ENCODE measurements at places on chromosomes 6 and 20.

DNA sequence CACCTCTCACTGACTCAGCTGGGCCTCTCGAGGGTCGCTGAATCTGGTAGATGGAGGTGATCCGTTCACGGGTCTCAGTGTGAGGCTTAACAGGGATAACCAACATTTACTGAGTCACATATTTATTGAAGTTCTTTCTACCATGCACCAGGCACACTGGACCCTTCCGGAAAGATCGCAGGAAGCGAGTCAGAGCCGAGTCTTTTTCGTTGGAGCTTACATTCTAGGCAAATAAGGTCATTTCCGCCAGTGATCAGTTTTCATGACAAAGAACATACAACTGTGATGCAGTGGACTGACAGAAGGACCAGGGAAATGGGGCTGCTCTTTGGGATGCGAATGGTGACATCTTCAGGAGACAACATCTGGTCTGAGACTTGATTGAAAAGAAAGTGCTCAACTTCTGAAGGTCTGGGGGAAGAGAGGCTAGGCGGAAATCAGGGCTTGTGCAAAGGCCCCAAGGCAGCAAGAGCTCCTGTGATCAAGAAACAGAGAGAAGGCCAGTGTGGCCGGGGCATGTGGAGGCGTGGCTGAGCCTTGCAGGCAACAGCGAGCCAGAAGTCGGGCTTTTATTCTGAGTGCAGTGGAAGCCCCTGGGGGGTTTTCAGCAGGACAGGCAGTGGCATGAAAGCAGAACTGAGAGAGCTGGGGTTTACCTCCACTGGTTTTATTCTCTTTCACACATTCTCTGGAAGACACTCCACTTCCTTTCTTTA, 56.7 kb downstream of the APCDD1L start:
- DNase-seq = no peak

- no peak for DNase-seq
Observed at GRCh38 chr6:32397252-32397920, 9.6 kb downstream of the BTNL2 start.

DNA sequence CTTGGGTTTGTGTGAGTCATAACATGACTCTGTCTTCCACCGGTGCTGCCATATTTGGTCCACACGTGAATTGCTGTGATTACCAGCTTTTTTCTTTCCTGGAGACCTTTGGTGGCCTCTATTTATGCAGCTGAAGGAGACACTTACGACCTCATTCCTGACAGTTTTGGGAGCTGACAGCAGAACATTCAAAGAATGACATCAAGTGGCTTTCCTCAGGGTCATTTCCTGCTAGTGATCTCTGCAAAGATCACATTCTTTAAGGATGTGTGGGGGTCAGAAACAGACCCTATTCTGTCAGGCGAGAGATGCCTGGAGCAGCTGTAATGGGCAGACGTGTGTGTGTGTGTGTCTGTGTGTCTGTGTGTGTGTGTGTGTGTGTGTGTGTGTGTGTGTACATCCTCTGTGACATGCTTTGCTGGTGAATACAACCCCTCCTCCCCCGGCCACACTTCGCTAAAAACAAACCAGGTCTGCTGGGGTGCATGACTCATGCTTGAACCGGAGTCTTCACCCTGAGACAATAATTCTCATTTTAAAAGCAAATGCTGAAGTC, 115.6 kb downstream of the TMEM170B start:
- DNase-seq = peak; percentile 11

GRCh38 chr6:145349950-145350510, 385.3 kb downstream of the EPM2A start:
- no peak for DNase-seq

GRCh38 chr6:89111933-89112332, 5.9 kb downstream of the SRSF12 start:
- DNase-seq = no peak

- DNase-seq = no peak
Observed at GRCh38 chr6:12962529-12962928, 246.0 kb downstream of the PHACTR1 start.

DNA sequence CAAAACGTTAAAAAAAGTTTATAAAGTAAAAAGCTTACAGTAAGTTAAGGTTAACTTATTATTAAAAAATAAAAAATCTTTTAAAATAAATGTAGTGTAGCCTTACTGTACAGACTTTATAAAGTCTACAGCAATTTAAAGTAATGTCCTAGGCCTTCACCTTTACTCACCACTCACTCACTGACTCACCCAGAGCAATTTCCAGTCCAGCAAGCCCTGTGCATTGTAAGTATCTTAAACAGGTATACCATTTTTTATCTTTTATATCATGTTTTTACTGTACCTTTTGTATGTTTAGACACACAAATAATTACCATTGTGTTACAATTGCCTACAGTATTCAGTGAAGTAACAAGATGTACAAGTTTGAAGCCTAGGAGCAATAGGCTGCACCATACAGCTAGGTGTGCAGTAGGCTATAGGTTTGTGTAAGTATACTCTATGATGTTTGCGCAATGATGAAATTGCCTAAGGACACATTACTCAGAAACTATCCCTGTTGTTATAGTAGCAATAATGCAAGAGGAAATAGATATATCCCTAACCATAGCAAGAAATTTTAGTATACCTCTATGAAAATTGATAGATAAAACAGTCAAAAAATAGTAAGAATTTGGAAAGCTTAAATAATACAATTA, 39.5 kb downstream of the FBXO5 start:
- DNase-seq = no peak

DNA sequence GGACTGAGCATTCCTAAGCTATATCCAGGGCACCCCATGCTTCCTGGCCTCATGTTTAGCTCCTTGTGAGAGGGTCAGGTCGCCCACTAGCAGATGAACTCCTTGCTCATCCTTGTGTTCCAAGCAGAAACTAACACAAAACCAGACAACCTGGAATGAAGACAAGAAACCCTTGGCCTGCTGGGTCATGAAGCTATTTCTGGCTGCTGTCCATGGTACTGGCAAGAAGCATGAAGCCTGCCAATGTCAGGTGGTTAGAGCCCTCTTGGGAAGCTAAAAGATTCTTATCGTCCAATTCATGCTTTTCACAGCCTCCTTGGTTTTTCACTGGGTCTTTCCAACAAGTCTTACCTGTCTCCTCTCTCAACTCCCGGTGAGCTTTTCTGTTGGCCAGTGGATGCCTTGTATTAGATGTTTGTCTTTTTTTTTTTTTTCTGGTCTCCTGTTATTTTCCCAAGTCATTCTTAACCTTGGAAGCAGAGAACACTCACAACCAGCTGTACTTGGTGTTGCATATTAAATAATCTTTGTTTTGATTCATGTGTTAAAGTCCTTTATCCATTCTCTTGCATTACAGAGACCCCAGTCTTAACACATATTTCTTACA, 180.3 kb downstream of the ANKRD60 start:
- DNase-seq = no peak

DNA sequence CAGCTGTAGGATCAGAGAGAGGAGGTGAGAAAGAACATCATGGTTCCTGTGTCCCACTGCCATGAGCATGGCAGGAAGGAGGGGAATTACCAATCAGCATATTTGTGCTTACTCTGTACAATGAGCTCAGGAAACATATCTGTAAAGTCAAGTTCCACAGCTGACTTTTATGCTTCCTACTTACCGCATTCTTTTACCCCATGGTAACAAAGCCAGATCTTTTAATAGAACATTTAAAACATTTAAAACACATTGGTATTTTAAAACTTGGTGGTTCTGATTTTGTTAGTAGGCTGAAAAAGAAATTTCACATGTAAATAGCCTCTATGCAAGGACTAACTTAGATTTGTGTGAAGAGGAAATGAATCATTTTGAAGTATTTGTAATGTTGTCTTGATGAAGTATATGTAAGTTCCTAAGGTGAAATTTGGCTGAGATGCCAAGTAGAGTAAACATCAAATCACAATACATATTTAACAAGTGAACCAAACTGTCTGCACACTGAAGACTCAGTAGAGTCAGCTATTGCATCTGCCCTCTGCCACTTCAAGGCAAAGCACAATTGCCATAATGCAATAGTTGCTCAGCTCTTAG, 114.7 kb downstream of the GJA10 start:
- DNase-seq = no peak

DNA sequence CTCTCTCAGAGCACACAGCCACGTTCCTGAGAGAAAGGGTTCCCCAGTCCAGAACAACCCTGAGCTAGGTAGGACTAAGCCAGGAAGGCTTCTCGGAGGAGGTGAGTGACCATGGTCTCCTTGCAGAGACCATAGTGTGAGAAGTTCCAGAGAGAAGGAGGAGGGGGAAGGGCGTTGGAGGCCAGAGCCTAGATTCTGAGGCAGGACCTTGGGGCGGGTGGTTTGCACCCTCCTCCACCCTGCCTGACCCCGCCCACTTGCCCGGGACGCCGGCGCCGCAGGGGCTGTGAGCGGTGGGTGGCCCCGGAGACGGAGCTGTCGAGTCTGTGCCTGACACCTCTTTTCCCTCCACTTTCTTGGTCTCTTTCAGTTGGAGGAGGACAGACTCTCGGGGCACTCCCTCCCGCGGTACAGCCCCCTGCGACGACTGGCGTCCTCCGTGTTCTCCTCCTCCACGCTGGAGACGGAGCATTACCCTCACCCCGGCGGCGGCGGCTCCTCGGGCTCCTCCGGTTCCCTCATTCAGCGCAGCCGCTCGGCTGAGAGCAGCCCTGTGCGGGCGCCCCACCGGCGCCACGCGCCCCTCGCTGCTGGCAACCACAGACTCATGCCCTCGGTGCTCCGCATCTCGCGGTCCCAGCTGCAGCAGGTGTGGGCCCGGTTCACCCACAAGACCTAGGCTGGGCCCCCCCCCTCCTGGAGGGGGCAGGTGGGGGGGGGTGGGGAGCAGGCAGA, 26.2 kb downstream of the TTBK1 start:
- peak; percentile 35 for DNase-seq

- no peak for DNase-seq
Observed at GRCh38 chr6:42459888-42460287, 8.2 kb upstream of the TRERF1 start.

GRCh38 chr6:105511639-105512038, 108.8 kb upstream of the PREP start:
- no peak for DNase-seq

DNA sequence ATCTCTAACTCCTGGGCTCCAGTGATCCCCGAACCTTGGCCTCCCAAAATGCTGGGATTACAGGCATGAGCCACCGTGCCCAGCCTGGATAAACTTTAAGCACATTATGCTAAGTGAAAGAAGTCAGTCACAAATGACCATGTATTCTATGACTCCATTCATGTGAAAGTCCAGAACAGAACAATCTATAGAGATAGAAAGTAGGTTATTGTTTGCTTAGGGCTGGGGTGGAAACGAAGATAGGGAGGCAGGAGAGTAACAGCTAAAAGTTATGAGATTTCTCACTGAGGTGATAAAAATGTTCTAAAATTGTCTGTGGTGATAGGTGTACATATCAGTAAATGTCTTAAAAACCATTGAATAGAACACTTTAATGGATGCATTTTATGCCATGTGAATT, 40.9 kb upstream of the CITED2 start:
- no peak for DNase-seq

GRCh38 chr6:169794317-169795055, 43.1 kb downstream of the ERMARD start:
- no peak for DNase-seq

DNA sequence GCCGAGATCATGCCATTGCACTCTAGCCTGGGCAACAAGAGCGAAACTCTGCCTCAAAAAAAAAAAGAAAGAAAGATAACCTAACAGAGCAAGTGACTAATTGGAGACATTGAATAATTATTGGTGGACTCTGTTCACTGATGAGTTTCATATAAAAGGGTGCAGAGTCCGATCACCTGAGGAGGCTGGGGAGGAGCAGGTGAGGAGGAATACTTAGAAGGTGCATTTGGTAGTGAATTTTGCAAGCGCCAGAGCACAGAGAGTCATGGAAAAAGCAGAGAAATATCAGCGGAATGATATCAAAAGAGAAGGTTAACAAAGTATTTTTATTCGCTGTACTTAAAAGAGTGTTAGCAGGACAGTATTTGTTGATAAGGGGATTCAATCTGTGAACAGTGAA, 44.4 kb downstream of the CD2AP start:
- no peak for DNase-seq

GRCh38 chr6:87636315-87636714, 46.4 kb downstream of the ORC3 start:
- DNase-seq = no peak

- no peak for DNase-seq
Observed at GRCh38 chr20:49699200-49699992, 14.3 kb downstream of the B4GALT5 start.

GRCh38 chr6:16582446-16583143, 178.7 kb downstream of the ATXN1 start:
- DNase-seq = no peak

- DNase-seq = no peak
Observed at GRCh38 chr6:152696522-152696921, 1.2 kb upstream of the MYCT1 start.

DNA sequence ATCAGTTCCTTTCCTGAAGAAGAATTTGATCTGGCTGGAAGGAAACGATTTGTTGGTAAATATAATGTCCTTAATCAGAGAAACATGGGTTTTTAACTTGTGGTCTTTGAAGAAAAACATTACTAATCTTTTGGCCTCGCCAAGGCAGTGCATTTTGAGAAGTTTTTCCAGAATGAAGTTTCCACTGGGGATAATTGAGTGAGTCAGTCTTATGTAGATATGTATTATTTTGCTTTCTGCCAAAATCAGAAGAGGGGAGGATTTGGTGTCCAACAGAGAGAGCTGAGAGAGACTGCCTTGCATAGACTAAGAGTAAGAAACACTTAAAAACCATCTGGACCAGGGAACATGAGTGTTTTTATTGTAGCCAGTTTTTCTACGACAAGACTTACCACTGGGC, 79.9 kb downstream of the FNDC1 start:
- no peak for DNase-seq

- DNase-seq = peak; percentile 7
Observed at GRCh38 chr20:57480444-57481160, 44.3 kb downstream of the CTCFL start.

- DNase-seq = no peak
Observed at GRCh38 chr20:59006864-59007664, at the start of gene CTSZ. Gene CTSZ (minus strand): TSS chr20:59007254. CDS start chr20:59007128, 126 bp downstream.

GRCh38 chr6:34334796-34335416, 57.6 kb downstream of the NUDT3 start:
- no peak for DNase-seq

DNA sequence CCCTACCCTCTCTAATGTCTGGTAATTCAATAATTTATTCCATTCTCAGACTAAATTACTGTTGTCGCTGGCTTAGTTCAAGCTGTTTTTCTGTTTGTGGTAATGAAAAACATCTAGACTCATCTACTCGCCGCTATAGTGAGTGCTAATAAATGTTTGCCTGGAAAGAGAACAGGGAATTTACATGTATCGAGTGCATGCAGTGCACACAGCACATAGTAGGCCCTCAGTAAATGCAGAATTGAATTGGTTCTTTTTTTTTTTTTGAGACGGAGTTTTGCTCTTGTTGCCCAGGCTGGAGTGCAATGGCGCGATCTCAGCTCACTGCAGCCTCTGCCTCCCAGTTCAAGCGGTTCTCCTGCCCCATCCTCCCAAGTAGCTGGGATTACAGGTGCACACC, 7.7 kb upstream of the NSFL1C start:
- DNase-seq = no peak

- DNase-seq = no peak
Observed at GRCh38 chr6:158410784-158411183, 98.5 kb downstream of the TULP4 start.
